ENCODE measurements at places on chromosomes 6 and 20.

DNA sequence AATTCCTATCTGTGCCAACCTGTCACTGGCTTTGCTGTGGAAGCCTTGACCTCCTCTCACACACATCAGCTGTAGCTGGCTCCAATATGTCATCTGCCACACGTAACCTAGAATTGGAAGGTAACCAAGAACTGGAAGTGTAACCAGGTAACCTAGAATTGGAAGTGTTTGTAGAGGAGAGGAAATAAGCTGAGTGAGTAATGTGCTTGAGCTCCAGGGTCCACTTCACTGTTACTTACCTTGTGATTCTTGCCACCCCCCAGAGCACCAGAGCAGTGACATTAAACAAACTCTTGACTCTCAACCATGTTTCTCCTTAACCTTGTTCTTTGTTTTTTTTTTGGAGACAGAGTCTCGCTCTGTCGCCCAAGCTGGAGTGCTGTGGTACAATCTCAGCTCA is 350.5 kb downstream of the NRN1 start:
- no peak for DNase-seq

- no peak for DNase-seq
These were observed 958 bp downstream of the MLIP start for GRCh38 chr6:54112151-54112650.

DNA sequence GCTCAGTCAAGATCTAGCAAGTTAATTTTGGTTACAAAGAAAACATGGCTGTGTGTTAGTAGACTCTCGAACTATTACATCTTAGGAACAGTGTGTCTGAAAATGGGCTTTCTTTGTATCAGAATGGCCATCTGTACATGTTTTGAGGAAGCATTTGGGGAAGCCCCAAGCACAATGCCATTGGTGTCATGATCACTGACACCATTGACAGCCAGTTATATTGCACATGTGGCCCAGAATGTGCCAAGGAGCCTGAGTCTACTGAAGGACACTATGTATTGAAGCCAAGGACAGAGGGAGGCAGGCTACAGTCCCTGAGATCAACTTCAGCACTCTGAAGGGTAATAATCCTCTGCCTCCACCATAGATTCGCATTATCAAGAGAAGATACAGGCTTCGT is 12.6 kb upstream of the FAM50B start:
- no peak for DNase-seq

DNA sequence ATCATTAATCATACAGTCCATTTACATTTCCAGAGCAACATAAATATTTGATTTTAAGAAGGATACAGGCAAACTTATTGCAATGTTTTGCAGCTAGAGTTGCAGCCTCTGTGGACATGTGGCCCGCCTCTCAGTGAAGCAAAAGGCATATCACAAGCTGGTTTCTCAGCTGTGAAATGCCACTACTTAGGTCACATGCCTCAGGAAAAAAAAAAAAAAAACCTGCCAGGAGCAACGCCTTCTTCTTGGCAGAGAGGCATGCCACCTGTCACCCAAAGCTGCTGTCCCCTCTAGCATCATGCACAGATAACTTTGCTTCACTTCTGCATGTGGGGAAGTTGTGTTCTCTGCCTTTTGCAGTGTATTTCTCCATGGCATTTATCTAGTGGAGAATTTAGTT is 18.5 kb downstream of the GRM1 start:
- DNase-seq, result no peak

DNA sequence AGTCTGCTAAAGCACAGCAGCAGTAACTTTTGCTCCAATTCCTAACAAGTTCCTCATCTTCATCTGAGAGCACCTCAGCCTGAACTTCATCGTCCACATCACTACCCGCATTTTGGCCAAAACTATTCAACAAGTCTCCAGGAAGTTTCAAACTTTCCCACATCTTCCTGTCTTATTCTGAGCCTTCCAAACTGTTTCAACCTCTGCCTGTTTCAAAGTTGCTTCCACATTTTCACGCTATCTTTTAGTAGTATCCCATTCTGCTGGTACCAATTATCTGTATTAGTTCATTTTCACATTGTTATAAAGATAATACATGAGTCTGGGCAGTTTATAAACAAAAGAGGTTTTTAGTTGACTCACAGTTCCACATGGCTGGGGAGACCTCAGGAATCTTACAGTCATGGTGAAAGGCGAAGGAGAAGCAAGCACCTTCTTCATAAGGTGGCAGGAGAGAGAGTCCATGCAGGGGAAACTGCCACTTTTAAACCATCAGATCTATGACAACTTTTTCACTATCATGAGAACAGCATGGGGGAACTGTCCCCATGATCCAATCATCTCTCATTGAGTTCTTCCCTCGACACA is 99.4 kb upstream of the GRIK2 start:
- no peak for DNase-seq

DNA sequence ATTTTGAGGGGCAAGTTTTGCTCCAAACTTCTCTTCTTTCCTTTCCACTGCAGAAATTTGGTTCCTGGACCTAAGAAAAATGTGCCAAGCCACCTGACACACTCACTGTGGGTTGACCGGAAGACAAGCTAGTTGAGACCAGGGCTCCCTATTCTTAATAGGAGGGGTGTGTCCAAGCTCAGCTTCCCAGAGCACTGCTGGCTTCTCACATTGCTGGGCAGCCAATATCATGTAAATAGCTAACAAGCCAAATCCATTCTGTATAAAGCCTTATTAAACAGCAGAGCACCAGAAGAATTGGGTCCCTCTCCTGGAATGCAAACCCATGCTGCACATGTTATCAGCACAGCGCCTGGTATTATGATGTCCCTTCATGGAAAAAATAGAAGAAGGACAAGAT is 17.0 kb upstream of the SAMD3 start:
- DNase-seq, result no peak

GRCh38 chr20:23141450-23142161 is 55.5 kb upstream of the CD93 start:
- DNase-seq, result no peak

DNA sequence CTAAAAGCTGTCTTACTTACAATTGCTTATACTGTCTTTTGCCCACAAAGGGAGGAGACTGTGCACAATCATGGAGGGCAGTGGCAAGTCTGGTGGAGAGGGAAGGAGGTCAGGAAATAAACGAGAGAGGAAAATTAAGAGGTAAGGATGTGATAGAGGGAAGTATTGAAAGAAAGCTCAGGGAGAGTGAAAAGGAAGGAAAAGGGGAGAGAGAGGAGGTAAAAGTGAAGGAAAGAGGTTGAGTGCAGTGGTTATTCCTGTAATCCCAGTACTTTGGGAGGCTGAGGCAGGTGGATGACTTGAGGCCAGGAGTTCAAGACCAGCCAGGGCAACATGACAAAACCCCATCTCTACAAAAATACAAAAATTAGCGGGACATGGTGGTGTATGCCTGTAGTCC is 82.7 kb upstream of the EPB41L1 start:
- no peak for DNase-seq

- no peak for DNase-seq
These were observed 387.9 kb downstream of the LMBRD1 start for GRCh38 chr6:69408886-69409285.

GRCh38 chr6:169847141-169847674 is 95.8 kb downstream of the ERMARD start:
- DNase-seq, result no peak

- no peak for DNase-seq
These were observed 176.7 kb downstream of the HACE1 start for GRCh38 chr6:104682722-104683643.

DNA sequence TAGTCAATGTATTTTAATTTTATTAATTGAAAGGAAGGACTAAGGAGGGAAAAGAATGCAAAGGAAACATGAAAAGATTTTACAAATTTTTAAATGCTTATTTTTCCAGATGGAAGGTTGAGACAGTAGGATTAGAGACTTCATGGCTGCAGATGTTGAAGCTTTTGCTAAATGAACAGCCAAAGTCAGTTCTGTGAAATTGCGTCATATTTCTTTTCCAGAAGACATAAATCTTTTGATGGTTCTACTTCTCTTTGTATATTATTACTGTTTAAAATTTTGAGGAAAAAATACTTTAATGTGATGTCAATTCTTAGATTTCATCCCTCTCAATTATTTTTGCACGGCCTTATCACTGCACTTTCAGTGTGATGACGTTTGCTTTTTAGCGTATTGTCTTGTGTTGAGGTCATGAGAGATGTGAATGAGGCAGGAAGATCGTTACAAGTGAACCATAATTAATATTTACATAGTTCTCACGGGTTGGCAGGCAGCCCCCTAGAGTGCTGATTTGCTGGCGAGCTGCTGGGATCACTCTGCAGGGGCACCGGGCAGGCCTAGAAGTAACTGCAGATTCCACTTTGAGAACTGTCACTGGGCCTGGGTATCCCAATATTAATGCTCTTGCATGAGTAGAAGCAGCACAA is 158.1 kb downstream of the TBXT start:
- DNase-seq, result no peak

GRCh38 chr20:41119614-41120561 is 17.5 kb upstream of the PLCG1 start:
- DNase-seq, result no peak

DNA sequence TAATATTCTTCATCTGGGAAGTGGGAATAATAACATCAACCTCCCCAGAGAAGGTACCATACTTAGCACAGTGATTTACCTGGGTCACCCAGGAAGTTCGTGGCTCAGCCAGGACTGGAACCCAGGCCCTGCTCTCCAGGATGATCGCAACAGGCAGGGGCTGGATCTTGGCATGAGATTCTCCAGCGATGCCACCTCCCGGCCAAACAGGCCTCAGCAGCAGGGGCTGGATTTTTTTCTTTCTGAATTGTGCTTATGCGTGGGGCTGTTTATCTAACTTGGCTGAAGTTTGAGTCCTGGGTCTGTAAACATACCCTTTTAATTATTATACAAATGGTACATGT is 129.5 kb upstream of the PTPN1 start:
- DNase-seq, result no peak

DNA sequence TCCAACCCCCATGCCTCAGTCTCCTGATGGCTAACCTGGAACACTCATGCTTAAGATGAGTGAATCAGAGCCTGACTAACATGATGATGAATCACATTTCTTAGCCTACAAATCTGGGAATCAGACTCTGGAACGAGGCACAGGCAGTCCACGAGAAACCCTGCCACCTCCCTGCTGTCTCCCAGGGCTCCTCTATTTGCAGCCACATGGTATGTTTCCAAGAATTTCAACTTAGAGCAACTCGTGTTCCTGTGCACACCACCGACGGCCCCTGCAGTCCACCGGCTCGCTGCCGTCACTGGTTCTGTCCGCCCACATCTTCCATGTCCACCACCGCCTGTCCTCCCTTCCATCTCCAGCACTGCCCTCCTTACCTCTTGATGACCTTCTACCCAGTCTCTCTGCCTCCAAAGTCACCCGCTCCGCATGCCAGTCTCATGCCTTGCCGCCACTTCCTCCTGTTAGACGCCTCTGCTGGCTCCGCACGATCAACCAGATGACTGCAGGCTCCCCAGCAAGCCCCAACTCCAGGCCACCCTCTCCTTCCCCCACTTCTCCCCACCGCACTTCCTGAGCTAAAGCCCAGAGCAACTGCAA is 87.6 kb downstream of the AGPAT4 start:
- DNase-seq, result no peak

DNA sequence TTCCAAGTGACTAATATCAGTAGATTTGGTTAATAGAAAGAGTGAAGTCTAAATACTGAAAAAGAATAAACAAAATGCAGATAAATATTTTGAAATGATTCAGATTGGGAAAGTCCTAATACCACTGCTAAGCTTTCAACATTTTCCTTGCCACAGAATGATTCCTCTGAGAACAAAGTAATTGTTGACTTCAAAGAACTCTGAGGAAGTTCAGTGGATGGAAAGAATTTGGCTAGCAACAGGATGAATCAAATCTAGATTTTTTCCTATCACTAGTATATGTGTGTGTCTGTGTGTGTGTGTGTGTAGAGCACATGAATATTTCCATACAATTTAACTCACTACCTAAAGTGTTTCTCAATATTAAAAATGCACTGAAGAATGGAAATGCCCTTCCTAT is 107.9 kb upstream of the PREP start:
- DNase-seq, result no peak

DNA sequence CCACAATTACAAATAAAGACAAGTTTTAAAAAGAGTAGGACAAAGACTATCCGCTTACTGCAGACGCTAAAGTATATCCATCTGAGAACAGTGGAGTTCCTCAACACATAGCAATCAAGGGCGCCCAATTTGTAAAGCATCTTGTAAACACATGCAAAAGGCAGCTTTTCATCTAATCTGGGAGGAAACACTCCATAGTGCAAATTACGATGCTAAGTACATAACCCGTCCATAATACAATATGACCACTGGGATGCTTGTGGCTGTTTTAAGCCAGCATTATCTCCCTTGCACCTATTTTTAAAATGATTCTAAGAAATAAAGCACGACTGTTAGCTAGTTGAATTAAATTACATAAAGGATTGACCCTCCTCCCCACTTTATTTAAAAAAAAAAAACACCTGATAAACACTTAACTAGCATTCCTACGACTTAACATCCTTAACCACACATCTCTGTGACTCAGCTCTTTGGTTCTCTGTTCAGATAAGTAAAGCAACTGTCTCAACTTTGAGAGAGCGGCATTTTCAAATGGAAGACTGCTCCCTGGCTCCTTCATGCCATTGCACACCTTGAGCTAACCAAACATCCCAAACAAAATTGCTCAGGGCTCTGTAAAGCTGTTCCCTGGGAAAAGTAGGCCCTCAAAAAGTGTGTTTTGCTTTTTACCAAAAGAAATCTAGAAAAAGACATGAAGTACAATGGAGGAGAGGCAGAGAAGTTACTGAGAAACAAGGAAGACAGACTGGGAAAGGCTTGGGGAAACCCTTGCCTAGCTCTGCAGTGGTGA is 14.2 kb downstream of the SLC22A23 start:
- no peak for DNase-seq

- DNase-seq, result no peak
These were observed 125.8 kb downstream of the MAP7 start for GRCh38 chr6:136424450-136424849.

GRCh38 chr6:14559746-14560536 is 442.4 kb downstream of the CD83 start:
- no peak for DNase-seq

GRCh38 chr20:17969278-17969883 is 563 bp downstream of the MGME1 start:
- DNase-seq, result no peak

DNA sequence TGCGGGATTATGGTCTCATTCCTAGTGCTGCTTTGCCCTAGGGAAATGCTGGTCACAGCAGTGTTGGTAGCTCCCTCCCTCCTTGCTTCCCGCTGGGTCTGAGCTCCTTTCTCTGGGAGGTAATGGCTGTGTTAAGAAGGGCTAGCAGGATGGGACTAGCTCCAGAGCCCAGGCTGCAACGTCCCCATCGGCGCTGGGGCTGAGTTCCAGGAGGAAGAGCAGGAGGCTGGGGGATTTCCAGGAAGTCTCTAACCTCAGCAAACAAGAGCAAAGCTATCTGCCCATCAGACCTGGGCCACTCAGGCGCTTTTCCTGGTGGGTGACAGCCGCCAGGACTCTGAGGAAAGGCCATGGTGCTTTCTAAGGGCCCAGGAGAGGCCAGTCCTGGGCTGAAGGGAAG is 174.2 kb downstream of the DLL1 start:
- DNase-seq, result no peak

DNA sequence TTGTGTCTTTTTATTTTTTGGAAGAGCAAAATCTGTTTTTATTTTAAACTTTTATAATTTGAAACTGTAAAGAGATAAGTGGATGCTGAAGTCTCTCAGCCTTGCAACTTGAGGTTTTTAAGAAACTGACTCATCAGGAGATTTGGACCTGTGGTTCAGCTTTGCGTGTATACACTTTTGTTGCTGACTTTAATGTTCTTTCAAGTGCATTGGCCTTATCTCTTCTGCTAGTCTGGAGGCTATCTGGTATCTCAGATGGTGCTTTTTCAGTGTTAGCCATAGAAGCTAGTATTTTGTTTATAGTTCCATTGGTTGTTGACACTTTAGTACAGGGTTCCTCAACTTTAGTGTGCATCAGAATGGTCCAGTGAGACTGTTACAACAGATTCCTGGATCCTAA is 504.0 kb upstream of the SPTLC3 start:
- DNase-seq, result no peak
